ENCODE measurements at places on chromosomes 3 and 15.

GRCh38 chr3:50202353-50203112, 2.5 kb upstream of the SLC38A3 start:
- DNase-seq: no peak

- peak; percentile 46 for DNase-seq
Observed at GRCh38 chr3:129654131-129654530, 47.7 kb upstream of the PLXND1 start.

- peak; percentile 85 for DNase-seq
Observed at GRCh38 chr3:149299938-149300801, 33.3 kb downstream of the TM4SF18 start.

- peak; percentile 30 for DNase-seq
Observed at GRCh38 chr3:129383292-129383860, 45.1 kb downstream of the EFCAB12 start.

DNA sequence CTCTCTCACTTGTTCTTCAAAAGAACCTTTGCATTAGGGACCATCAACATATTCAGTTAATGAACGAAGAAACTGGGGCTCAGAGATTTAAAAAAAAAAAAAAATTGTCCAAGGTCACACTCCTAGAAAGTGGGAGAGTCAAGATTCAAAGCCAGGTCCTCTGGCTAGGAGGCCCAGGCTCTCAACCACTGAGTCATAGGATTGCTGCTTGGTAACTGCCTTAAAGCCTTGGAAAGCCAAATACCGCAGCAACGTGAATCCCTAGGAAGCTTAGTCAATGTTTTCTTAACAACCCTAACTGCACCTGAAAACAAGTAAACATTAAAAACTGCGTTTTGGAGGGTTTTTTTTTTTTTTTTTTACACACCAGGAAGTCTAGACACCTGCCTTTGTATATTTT, 156.8 kb downstream of the WNT5A start:
- DNase-seq: peak; percentile 94

DNA sequence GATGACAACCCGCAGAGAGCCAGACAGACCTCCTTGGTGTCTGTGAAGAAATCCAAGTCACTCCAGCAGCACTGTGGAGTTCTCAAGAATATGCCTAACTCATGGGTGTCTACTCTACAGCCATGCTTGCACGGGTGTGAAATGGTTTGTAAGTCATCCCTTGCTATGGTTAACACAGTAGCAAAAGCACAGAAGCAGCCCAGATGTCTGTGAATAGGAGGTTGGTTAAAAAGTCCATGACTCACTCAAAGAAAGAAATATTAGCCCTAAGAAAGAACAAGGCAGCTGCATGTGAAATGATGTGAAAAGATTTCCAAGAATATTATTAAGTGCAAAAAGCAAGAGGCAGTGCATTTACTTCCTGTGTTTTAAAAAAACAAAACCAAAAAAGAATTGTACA, 12.1 kb upstream of the LIMD1 start:
- DNase-seq: no peak

DNA sequence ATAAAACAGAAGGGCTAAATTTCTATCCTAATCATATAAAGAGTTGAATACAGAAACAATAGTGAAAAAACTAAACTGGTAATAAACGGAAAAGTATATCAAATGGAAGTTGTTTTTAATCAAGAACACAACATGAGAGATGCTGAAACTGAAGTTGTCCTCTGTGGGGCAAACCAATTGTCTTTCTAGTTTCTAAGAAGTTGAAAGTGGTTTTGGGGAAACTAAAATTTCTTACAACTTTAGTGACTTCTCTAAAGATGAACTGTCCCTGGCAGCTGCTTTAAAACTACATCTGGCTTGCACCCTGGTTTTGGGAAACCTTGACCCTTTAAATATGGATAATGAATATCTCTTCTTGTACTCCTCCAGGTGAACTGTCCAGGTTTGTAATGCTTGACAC, 155.6 kb downstream of the ADAM10 start:
- no peak for DNase-seq

- DNase-seq: no peak
Observed at GRCh38 chr3:125383744-125384143, 8.6 kb upstream of the ZNF148 start.
